Anterior cingulate cortex (tissue), 58 donors: ENCODE measurements at places on chromosomes 6 and 20.

DNA sequence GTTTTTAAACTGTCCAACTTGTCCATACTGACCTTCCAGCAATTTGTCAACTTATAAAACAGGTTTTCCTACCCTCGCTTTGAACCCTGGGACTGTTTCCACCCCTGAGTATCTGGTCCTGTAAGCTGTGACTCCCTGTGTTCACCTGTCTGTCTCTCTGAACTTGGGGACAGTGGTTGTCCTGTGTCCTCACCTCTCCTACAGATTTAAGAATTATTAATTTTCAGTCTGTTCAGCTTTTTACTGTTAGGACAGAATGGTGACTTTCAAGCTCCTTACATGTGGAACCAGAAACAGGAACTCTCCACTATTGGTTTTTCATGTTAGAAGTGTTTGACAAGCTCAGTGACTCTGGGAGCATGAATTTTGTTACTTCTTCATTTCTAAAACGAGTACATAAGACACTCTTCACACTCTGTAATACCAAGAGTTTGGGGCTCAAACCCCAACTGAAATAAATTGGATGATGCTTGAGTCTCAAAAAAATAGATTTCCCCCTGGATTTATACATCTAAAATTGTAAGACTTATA is 713.9 kb downstream of the COL12A1 start:
- no peak for DNase-seq

DNA sequence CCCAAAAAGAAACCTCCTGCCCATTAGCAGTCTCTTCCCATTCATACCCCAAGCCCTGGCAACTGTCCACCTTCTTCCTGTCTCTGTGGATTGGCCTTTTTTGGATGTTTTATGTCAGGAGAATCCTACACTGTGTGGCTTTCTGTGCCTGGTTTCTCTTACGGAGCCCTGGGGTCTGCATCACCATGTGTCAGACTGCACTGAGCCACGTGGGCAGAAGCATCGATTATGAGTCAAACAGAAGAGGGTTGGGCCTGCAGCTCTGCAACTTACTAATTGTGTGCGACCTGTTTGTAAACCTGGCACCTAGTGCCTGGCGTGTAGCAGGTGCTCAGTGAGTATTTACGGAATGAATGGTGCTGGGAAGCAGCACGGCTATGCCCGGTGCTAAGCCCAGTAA is 62.6 kb downstream of the IGF2R start:
- no peak for DNase-seq

GRCh38 chr6:119499797-119500196 is 150.2 kb upstream of the MAN1A1 start:
- DNase-seq: no peak

- DNase-seq: no peak
Measured at GRCh38 chr6:125194941-125195340, 41.4 kb downstream of the TPD52L1 start.

DNA sequence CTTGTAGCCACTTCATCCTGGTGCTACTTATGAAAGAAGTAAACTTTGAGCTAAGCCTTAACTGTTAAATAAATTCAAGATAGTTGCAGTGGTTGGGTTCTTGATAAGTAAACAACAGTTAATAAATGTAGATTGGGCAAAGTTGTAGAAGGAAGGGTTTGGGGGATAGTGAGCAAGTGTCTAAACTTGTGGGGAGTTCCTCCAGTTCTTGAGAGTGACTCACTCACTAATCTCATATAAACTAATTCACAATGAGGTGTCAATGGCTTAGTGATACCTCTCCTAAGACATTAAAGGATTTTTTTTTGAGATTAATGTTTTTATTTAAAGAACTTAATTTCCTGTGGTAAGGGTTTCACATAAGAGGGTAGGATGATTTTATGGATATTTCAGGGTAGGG is 507.4 kb downstream of the BMP2 start:
- DNase-seq: no peak

GRCh38 chr20:45344168-45344860 is 3.9 kb downstream of the SDC4 start:
- peak; percentile 46 for DNase-seq

DNA sequence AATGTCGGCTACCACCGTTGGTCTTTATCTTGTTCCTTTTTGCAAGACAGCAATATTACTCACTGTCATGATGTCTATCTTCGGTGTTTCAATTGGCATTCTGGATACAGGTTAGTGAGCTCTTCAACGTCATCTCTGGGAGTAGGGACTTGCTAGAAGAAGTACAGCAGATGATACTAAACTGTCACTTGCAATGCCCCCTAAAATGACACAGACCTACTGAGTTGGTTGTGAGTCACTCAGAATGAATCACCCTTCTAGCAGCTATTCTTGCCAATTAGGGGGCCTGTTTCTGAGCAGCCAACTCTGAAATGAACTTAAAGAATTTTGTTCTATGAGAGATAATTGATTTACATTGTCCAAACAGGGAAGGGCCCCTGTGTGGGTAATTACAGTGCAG is 176.5 kb downstream of the SLC16A10 start:
- DNase-seq: no peak

GRCh38 chr6:18445228-18445627 is 58.1 kb downstream of the RNF144B start:
- DNase-seq: no peak

DNA sequence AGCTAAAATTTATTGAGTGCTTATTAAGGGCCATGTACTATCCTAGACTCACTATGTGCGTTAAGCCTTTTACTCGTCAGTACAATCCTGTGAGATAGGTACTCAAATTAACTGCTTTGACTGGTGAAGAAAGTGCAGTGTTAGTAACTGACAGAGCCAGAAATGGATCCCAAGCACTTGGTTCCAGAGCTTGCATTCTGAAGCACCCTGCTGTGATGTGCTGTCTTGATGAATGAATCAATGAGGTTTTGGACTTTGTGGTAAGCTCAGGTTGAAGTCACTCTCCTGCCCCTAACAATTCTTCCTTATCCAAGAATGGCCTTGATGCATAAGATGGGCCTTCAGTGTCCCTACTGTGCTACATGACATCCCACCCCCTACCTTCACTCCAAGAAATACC is 3.7 kb downstream of the STX11 start:
- DNase-seq: no peak

DNA sequence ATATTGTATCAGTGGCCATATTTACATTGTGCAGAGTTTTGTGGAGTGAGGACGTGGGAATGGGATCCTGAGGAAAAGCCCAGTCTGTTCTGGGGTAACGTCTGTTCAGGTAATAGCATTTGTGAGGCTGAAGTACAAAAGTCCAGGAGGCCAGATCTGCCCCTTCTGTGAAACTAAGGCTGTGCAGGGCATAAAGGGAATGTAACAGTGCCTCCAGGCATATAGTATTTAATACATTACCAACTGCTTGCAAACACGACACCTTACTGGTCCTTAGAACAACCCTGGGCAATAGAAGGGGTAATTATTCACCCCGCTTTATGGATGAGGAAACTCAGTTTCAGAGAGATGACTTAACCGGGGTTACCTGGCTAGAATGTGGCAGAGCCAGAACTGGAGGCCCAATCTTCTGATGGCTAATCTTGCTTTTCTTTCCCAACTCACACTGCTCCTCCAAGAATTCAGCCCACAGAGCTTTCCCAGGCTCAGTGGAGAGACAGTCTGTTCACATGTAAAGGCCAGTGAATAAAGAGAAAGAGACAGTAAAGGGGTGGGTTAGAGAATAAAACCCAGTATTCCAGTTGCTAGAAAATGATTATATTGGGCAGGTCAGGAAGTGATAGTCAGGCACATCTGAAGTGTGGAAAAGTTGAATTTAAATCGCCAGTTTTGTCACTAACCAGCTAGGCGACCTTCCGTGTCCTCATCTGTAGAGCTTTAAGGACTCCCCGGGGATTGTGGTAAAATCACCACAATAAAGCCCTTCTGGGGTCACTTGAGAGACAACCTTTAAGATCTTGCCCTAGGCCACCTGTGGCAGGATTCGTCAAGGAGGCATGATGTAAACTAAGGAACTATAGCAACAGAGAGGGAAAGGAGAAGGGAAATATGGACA is 280.7 kb upstream of the CITED2 start:
- no peak for DNase-seq

- DNase-seq: no peak
Measured at GRCh38 chr6:9943026-9943425, 471.8 kb downstream of the TFAP2A start.

DNA sequence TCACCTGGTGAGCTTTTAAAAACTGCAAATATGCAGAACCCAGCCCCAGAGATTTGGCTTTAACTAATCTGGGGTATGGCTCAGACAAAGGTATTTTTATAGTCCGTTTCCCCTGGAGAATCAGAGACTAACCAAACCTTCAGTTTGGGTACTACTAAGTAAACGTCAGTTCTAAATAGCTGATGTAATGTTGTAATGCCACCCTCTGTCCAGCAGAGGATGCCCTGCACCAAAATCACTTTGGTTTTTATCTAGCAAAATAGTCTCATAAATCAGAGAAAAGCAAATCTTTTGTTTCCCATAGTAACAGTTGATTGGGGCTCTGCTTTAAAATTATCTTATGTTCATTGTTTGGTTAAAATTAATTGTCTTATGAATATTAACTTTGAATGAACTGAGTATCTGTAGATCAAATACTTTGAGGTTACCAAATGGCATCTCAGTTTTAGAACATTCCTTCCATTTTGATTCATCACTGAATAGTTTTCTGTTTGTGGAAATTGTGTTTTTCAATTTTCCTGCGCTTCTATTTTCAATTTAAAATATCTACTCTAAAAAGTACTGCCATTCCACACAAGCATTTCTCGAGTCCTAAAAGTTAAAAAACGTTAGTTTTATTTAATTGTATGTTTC is 278.3 kb upstream of the PLCB4 start:
- DNase-seq: no peak

DNA sequence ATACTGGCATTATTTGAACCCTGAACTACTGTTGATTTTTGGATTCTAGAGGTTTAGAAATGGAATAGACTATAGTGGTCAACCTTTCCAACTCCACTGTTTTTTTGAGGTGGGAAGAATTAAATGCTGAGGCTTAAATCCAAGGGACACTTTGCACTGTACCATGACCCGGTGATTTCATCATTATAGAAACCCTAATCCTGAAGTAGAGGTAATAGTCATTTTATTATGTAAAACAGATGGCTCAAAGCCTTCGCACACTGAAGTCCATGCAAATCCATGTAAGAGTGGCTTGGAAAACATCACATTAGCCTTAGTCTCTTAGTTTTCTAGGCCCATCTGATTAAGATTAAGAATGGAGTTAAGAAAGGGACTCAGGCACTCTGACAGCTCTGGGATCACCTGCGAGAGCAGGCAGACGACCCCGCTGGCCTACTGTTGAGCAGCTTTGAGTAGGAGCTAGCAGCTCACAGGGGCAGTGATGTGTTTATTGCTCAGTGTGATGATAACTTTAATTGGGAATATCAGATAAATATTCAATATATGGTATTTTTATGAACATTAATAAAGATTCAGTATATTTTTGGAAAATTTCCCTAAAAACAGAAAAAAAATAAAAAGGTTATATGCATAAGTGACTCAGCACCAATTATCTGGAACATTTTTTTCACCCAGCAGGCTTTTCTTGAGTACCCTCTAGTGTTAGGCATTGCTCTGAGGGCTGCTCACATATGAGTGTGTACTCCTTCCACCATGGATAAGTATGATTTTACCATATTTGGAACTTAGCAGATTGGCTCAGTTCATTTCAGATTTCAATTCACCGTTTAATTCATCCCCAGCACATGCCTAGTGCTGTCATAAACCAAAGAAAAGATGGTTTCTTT is 13.4 kb downstream of the SLX4IP start:
- DNase-seq: no peak

DNA sequence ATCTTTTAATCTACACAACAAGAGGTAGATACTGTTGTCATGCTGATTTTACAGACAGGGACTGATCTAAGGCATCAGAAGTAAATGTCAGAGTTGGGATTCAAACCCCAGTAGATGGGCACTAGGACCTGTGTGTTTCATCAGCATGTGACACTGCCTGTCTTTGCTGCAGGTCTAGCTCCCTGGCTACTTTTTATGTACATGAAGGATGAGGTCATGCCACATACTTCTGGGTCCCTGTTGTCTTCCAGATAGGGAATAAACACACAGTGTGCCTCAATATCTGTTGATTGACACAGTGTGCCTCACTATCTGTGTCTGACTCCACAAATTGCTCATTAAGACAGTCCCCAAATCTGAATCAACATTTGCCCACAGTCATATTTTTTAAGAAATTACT is 106.9 kb downstream of the TFAP2B start:
- no peak for DNase-seq

- DNase-seq: no peak
Measured at GRCh38 chr6:142361779-142362750, 60.3 kb downstream of the ADGRG6 start.
